Activated T-helper 2 cell treated with anti-CD3 and anti-CD28 coated beads, Interferon-gamma antibody, Interleukin-2, Interleukin-4, amounts not matched to agents 10 μg/mL and 5 μg/mL and 100 μg/mL, durations not matched to agents 14 hours and 24 hours and 36 hours (primary cell): ENCODE measurements at places on chromosomes 5 and 9. TPM values are rescaled to one million over a fixed set of nuclear protein-coding genes. Genes with fewer than 3 reads are reported as not detected.

GRCh38 chr9:34096751-34097150, 29.7 kb downstream of the DCAF12 start:
- DNase-seq = no peak

DNA sequence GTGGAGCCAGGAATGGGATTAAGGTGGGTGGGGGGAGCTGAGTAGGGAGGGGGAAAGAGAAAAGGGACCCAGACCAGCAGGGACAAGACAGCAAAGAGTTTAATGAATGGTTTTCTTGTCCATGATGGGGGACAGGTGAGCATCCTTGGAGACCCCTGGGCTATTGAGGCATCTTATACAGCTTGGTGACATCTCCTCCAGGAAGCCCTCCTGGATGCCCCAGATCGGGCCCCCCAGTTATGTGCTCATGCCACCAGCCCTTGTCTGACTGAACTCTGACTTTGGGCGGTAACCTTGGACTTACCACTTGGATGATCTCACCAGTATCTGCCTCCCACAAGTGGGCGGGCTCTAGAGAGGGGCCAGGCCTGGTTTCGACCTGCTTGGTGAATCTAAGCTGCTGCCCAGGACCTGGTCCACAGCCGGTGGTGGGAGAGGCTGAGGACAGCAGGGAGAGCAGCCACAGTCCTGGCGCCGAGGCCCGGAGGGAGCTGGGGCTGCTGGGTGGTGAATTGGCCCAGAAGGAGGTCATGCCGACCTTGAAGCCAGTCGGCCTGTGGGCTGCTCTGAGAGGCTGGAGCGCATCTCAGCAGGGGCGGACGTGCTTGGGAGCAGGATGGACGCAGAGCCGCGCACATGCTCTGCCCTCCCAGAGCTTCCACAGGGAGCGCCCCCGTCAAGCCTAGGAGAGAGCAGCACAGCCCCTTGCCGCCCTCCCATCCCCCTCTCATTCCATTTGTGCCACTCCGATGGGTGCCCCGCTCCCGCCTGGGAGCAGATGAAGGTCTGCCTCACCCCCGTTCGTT, 36.2 kb downstream of the UNC5A start:
- DNase-seq = no peak

GRCh38 chr9:19681846-19682245, 107.0 kb downstream of the SLC24A2 start:
- DNase-seq = no peak

GRCh38 chr9:80932181-80932580, 757.2 kb downstream of the TLE1 start:
- no peak for DNase-seq

- DNase-seq = no peak
Measured at GRCh38 chr9:126002476-126003350, 255.5 kb downstream of the PBX3 start.

DNA sequence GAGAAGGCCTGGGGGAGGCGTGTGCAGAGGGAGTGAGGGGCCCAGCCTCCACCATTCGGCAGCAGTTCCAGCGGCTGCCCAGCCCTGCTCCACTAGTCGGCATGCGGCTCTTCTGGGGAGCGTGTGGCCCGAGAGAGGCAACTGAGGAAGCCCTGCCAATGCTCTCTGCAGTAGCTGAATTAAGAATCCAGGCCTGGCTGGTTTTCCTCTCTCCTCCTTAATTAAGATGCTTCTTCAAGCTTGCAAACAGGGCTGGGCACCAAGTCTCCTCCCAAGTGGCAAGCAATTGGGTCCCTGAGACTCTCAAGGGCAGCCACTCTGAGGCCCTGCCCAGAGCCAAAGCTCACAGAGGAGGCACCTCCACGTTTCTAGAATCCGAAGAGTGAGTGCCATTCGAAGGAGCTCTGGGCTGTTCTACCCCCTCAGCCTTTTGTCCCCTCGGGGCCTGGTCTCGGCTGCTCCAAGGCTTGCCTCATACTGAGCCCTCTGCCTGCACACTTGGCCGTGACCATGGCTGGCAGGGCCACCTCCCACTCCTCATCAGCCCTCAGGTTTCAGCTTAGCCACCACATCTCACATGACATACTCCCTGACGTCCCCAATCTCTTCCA, 75.4 kb upstream of the LRRTM2 start:
- no peak for DNase-seq

DNA sequence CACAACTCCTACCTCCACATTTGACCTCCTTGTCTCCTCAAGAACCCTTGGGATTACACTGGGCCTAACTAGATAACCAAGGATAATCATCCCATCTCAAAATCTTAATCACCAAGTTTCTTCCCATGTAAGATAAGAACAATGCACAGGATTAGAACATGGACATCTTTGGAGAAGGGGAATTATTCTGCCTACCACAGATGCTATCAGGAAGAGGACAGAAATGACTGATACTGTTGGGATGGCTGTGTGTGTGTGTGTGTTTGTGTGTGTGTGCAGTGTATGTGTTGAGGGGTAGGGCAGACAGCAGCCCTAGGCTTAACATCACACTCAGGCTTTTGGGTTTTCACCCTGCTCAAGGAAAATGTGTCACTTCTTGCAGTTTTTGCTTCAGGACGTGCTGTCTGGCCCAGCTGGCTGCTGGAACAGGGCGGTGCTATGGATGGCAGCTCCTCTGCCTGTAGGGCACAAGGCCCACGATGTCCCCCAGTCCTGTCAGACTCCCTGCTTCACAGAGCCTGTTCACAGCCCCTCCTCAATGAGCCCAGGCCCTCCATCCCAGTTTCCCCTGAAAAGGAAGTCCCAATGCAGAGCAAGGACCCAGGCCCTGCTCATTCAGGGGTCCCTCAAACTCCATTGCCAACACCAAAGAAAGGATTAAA, 7.7 kb downstream of the CA9 start:
- DNase-seq = no peak

- no peak for DNase-seq
Measured at GRCh38 chr5:175253597-175253996, 190.4 kb downstream of the DRD1 start.

The HTR1A gene
- not detected in 2 replicates for total RNA-seq

The SAXO1 gene
- not detected in 2 replicates for total RNA-seq
